ENCODE measurements at places on chromosomes 1 and 21.

DNA sequence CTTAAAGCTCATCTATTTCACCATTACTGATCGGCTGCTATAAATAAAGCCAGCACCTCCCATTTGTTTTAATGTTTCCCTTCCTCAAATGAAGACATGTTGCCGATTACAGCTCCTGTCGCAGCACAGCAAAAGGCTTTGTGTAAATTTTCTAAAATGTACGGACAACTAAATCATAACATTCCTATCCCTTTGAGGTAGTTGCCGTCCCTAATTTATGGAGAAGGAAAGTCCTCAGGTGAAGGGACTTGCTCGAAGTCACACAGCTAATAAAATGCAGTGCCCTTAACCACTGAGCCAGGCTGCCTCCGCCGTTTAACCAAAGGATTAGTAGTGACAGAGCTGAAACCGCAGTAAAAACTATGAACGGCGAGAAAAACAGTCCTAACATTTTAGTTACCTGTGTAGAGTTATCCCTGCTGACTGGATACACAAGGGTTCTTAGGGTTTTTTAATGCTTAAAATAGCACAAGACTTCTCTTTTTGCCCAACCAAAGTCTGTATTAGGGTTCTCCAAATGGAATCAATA is 871 bp downstream of the PINK1 start:
- DNase-seq, result no peak

DNA sequence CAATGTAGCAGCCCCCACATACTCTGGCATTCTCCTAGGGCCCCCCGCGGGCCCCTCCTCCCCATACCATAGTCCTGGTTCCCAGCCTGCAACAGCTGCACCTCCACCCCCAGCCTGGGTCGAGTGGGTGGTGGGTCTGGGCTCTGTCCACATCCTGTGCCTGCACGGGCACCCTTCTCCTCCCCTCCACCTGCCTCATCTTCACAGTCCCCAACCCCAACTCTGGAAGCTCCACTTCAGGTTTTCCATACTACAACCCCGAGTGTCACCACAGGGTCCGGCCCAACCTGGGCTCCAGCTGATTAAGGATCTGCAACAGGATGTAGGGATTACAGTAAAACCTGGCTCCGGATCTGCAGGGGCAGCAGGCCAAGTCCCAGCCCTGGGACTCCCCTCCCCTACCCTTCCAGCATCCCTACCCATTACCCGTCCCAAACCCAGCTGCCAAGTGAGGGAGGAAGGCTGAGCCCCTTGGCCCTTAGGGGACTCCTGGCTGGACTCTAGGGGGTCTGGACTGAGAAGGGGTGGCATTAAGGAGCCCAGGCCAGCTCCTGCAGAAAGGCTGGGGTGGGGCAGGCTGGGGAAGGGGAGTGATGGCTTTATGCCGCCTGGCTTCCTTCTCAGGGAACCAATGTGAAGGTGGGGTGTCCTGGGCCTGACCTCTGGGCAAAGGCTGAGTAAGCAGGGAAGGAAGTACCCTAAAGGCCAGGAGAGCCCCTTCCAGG is 116.8 kb downstream of the CASZ1 start:
- DNase-seq, result no peak

- DNase-seq, result no peak
These were observed 131.2 kb upstream of the CD34 start for GRCh38 chr1:208042041-208042615.

- DNase-seq, result no peak
These were observed 121.2 kb downstream of the PTPN14 start for GRCh38 chr1:214429951-214430770.

- DNase-seq, result no peak
These were observed 15.0 kb upstream of the ROR1 start for GRCh38 chr1:63758791-63759190.

DNA sequence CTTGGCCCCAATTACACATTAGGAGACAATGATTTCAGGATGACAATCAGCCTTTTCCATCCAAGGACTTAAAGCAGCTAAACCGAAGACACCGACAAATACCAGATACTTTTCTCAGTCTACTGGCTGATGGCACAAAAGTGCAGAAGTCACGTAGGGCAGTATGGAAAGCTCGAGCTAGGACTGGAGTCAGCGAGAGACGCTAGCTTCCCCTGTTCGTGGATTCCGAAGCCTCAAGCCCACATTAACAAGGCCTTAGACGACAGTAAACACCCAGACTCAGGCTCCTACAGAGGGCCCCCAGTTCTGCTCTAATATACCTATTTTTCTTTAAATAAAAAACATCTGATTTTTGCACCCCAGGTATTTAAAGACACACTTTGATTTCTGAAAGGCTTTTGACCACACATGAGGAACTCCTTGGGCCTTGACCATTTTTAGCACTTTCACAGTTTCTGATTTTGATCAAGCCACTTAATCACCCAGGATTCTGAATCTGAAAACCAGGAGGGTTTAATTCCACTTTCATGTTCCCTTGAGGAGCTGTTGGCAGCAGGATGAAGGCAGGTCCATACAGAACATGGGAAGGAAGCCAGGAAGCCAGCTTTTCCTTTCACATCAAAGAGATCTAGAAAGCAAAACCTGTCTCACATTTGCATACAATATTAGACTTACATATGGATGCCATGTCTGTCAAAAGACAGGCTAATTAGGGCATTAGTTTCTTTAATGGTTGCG is 204.1 kb downstream of the GABPA start:
- DNase-seq, result no peak

All from stimulated activated naive CD4-positive, alpha-beta T cell treated with Interleukin-2 at 50 U/mL for 16 hours (primary cell).